EH (cell line): ENCODE measurements at places on chromosomes 6 and 20.

DNA sequence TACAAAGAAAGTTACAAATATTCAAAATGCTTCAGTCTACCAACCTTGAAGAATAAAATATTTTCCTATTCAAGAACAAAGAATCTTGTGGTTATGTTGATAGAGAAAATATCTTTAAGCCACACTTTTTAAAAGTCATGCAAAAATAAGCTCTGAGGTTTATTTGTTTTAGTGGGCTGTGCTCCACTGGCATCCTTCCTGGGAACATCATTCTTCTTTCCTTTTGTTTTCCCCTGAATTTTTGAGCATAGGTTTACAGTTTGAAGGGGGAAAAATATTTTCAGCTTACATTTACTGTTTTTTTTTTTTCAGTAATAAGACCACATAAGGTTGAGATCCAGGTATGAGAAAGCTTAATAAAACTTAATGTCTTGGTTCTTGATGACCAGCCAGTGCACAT is 72.0 kb upstream of the BACH2 start:
- peak; percentile 76 for DNase-seq

DNA sequence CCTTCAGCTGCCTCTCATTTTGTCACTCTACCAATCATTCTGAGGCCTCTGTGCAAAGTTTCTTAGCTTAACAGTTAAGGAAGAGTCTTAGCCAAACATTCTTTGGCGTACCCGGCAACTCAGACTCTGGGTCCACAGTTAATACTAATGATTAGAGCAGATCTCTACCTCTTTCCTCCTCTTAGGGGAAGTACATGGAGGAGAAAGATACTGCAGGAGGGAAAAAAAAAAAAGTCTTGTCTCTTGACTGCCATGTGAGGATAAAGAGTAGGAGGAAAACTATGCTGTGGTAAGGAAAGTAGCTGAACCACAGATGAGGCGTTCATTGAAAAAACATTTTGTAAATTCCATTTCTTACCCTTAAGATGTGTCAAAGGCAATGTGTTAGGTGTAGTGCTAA is 44.0 kb upstream of the MARCKS start:
- DNase-seq = peak; percentile 87

- peak; percentile 34 for DNase-seq
These were observed 21.2 kb downstream of the RSPH3 start for GRCh38 chr6:158978757-158979156.

- no peak for DNase-seq
These were observed 35.7 kb downstream of the COL21A1 start for GRCh38 chr6:56211724-56212123.

- no peak for DNase-seq
These were observed 255.8 kb downstream of the TMEM242 start for GRCh38 chr6:157067507-157067906.

GRCh38 chr6:26122005-26122388 is 34.8 kb downstream of the HFE start:
- DNase-seq = no peak

GRCh38 chr20:3277686-3278465 is 38.9 kb upstream of the SLC4A11 start:
- DNase-seq = no peak

- DNase-seq = no peak
These were observed 5.7 kb downstream of the KCNK5 start for GRCh38 chr6:39223555-39223954.
